ENCODE measurements at places on chromosomes 12 and 14.

DNA sequence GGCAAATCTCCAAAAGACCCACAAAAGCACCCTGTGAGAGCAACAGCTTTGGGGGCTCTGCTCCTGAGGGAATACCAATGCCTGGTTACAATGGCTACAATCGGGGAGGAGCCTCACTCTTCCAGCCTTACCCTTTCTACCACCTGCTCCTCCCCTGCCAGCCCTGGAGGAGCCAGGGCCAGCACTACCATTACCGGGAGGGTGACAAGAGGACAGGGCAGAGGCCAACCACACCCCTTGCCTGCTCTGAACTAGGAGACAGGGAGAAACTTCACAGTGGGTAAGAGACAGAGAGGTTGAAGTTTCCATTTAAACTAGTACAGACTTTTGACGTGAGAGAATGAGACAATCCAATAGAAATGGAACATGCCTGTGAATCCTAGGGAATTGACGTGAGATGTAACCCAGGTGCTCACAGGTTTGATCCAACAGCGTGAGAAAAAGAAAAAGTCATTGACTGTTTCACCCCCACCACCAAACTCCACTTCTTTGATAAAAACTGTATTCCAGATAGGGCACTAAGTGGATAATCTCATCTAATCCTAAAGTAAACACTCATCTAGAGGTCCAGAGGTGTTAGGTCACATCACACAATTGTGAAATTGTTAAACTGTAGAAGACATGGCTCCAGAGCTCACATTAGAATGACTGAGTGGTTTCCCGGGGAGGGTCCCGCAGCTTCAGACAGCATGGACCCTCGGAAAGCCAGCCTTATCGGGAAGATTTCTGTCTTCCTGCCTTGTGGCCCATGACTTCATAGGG is 8.4 kb upstream of the TC2N start:
- DNase-seq = no peak

DNA sequence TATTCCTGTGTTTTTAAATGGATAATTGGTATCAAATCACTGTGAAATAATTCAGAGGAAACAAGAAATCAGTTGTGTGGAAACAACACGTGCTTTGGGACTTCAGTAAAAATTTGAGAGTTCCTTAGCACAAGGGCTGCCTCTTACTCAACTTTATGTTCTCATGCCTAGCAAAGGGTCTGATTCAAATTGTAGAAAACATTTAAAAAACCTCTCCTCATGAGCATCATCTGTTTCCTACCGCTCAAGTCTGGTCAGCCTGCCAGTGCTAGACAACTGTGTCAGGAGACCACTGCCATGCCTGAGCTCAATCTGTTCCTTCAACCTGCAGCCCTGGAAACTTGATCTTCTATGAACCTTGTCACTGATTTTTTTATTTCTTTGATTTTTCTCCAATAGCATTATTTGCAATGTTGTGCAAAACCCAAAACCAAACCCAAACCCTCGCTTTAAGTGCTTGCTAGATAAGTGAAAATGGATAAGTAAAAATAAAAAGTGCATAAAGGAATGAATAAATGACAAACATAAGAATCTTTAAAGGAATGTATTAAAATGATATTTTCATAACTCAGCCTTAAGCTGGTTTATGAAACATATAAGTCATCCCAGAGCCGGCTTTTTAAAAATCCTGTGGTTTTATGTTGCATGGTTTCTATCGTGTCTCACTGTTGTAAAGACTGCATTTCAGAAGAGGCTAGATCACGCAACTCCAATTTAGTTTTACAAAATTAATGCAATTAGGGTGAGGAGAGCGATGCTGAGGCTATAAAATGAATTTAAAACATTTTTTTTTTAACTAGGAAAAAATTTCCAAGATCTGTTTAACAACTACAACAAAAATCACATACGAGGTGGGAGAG is 361.2 kb upstream of the PDE3A start:
- DNase-seq = no peak

DNA sequence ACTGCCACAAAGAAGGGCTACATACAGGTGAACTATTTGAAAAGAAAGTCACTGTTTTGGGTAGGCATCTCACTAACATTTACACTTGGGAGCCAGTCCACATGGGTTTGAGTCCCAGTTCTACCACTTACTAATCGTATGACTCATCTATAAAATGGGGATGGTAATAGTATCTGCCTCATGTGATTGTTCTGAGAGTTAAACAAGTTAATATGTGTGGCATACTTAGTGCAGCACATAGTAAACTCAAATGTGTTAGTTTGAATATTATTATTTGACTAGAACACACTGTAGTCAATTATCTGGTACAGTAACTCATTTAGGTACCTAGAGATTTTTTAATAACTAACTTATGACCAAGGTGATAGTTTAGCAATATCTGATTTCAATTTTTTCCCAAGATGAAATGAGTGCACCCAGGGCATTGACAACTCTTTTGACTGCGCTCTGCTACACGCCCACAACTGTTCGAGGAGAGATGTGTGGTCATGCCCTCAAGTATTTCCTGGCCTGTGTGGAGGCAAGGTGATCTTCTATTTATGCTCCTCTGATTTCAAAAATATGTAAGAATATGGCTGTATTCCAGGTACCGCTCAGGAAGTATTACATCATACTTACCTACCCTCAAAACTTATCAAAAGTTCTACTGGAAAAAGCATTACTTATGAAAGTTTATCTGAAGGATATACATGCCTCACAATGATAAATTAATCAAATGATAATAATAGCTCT is 210.6 kb upstream of the EGLN3 start:
- DNase-seq = no peak

GRCh38 chr12:1931642-1932041 is 13.2 kb upstream of the CACNA2D4 start:
- DNase-seq = no peak

DNA sequence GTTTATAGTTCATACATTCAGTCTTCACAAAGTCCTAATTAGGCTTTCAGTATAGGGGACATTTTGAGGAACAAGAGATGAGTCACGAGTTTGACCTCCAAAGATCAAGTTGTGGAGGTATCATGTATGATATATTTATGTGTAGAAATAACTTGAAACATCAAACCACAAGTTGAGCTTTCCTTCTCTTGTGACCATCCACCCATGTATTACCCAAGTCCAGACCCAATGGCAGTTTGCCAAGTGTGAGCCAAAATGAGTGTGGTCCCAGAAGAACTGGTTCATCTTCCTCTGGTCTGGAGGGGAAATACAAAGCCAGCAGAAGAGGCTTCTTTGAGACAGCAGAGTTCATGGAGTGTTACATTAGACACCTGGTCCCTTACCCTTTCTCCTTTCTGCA is 104.9 kb downstream of the ATP23 start:
- no peak for DNase-seq

DNA sequence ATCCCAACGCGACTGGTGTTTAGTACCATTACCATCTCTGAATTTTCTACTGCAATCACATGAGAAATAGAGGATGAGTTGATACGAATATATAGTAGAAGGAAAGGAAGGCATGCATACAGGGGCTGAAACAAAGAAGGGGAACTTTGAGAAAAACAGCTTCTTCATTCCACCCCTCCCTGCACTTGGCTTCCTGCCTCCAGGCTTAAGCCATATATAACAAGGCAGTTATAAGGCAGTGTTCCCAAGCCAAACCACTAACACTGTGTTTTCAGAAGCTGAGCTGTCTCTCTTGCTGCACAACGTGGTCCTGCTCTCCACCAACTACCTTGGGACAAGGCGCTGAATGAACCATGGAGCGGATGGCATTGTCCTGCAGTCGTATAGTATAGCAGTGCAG is 11.0 kb downstream of the LETMD1 start:
- no peak for DNase-seq

DNA sequence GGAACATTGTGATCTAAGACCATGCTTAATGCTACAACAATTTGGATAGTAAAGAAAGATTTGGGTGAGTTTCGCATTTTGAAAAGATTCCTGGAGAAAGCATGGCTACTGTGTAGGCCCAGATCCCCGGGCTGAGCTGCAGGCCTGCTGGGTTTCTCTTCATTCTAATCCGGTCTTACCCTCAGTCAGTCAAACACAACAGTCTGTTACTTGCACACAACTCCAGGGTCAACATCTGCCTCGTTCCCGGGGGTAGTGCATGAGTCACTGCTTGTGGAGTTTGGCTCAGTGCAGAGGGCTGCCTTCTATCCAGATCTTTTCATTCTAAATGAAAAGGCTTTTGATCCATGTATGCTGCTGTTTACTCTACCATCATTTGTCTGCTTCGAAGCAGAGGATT is 60.4 kb upstream of the SEL1L start:
- DNase-seq = no peak

DNA sequence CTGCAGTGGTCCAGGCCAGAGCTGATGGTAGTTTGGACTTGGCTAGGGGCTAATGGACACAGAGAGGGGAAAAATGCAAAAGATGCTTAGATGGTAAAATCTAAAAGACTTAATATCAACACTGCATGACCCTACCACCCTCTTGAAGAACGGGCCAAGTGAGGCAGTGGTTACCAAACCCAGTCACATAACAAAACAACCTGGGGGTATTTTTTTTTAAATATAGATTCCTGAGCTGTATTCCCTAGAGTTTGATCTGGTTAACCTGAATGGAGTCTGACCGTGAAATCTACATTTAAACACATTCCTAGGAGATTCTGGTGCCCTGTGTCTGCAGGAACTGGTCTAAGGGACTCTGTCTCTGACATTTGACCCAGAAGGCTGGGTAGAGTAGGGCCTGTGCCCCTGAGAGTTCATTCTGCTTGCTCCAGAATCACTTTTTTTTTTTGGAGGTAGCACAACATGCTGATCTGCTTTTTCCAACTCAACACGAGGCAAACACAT is 15.7 kb downstream of the ABHD4 start:
- no peak for DNase-seq

- DNase-seq = no peak
These were observed 1.6 kb upstream of the PRPH start for GRCh38 chr12:49293056-49293956.

- no peak for DNase-seq
These were observed 61.7 kb downstream of the PLCZ1 start for GRCh38 chr12:18676141-18676540.

Measured in mesothelial cell of epicardium (in vitro differentiated cells).